Stimulated activated CD4-positive, alpha-beta T cell treated with anti-CD3 and anti-CD28 coated beads, TNF-alpha, amount 100 ng/mL, for 24 hours (primary cell): ENCODE measurements at places on chromosomes 5 and 9.

- DNase-seq: no peak
Observed at GRCh38 chr5:122559676-122560075, 215.2 kb upstream of the SNX2 start.

DNA sequence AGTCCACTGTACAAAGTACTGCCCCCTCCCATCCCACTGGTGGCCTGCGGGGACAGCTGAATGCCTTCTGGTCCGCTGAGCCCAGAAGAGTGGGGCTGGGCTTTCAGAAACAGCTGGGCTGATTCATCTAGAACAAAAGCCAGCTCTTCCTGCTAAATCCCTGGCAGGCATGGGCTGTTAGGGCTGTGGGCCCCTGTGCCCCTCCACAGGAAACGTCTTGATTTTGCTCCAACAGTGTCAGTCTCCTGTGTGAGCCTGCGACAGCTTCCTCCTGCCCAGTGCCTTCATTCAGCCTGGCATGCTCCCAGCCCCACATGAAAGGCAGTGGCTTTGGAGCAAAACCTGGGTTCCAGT lies 6.9 kb upstream of the GSN start:
- no peak for DNase-seq

GRCh38 chr9:9341203-9341602 lies 1271.6 kb downstream of the PTPRD start:
- DNase-seq: no peak

- DNase-seq: no peak
Observed at GRCh38 chr9:90921104-90921503, 119.5 kb downstream of the SYK start.

- no peak for DNase-seq
Observed at GRCh38 chr9:38361473-38361850, 31.0 kb upstream of the ALDH1B1 start.

DNA sequence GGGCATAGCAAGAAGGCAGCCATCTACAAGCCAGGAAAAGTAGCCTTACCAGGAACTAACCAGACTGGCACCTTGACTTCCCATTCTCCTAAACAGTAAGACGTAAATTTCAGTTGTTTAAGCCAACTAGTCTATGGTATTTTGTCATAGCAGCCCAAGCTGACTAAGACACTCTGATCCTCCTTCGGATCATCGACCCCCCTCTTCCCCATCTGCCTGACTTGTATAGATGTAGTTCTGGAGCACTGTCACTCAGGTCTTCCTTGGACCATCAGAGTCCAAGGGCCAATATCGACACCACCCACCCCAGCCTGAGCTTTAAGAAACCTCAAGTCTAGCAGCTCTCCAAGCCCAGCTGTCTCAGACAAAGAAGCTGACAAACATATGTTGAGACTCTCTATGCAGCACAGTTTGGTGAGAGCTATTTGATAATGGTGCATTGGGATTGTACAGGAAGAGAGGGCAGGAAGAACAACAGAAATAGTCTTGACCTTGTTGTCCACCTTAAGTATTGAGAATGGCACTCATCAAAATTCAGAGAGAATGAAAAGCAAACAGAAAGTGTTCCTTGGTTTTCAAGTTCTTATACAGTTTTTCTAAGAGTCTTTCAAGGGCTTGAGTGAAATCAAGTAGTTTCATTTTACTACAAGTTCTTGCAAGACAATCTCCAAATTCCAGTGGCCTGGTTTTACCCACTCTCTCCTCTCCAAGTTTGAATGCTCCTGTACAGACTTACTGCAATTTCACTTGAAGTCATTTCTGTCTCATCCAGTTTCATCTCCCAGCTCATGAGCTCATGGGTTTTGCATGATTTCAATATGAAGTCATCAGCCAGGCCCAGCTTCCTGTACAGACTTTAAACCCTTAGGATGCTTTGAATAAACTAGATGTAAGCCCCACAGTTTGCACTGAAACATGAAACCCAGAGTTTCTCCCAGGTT lies 122.3 kb upstream of the RAI14 start:
- DNase-seq: no peak

DNA sequence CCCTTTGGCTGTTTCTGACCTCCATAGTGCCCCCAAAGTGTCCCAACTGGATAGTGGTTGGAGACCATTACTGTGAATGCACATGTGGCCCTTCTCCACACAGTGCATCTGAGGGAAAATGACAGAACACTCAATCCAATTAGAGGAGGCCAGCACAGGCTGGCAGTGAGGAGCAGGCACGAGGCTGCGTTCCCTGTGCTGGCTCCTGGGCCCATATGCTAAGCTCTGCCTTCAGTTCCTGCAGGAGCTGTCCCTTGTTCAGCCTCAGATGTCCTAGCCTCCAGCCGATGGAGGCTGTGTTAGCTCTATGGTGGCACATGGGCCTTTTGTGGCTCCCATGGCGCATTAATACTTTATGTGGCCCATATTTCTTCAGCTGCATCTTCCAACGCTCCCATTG lies 35.8 kb downstream of the ALG2 start:
- DNase-seq: no peak

GRCh38 chr5:78610636-78611035 lies 37.9 kb downstream of the LHFPL2 start:
- no peak for DNase-seq

GRCh38 chr5:125654392-125654791 lies 768.8 kb upstream of the GRAMD2B start:
- DNase-seq: no peak

DNA sequence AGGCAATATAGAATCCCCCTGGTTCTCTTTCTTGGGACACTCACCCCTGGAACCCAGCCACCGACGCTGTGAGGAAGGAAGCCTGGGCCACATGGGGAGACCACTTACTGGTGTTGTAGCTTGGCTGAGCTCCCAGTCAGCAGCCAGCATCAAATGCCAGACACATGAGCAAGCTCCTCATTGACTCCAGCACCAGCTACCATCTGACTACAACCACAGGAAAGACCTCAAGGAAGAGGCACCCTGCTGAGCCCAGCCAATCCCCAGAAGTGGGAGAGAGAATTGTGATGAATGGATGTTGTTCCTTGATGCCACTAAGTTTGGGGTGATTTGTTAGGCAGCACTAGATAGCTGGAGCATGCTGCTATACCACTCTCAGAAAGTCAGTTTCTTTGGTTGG lies 36.0 kb downstream of the BNIP1 start:
- DNase-seq: no peak

GRCh38 chr9:33708441-33708840 lies 86.9 kb upstream of the PRSS3 start:
- no peak for DNase-seq

DNA sequence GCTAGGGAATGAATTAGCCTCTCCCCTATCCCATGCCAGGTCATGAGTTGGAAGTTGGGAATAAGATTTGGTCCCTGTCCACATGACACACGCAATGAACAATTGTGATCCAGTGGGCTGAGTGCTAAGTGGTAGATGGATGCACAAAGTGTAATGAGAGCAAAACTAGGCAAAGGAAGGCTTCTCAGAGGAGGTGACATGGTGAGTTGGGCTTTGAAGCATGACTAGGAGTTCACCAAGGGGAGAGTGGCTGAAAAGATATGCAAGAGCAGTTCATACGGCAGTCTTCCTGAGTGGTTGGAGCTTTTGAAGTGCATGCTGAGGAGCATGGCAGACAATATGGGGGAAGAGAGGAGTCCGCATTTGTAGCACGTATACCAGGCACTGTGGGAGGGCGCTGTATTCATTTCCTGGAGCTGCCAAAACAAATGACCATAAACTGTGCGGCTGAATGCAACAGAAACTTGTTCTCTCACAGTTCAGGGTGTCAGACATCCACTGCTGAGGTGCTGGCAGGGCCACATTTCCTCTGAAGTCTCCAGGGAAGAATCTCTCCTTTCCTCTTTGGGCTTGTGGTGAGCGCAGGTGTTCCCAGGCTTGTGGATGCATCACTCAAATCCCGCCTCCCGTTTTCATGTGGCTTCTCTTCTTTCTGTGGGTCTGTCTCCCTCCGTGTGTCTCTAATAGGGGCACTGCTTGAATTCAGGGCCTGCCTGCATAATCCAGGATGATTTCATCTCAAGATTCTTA lies 49.5 kb downstream of the NSG2 start:
- DNase-seq: no peak

- no peak for DNase-seq
Observed at GRCh38 chr5:154351566-154351965, 94.2 kb upstream of the SAP30L start.

GRCh38 chr9:129064499-129064908 lies 16.4 kb upstream of the DOLPP1 start:
- no peak for DNase-seq

GRCh38 chr9:123338710-123339665 lies 17.0 kb upstream of the CRB2 start:
- peak; percentile 52 for DNase-seq

- no peak for DNase-seq
Observed at GRCh38 chr5:73950441-73950873, 324.5 kb downstream of the ARHGEF28 start.

DNA sequence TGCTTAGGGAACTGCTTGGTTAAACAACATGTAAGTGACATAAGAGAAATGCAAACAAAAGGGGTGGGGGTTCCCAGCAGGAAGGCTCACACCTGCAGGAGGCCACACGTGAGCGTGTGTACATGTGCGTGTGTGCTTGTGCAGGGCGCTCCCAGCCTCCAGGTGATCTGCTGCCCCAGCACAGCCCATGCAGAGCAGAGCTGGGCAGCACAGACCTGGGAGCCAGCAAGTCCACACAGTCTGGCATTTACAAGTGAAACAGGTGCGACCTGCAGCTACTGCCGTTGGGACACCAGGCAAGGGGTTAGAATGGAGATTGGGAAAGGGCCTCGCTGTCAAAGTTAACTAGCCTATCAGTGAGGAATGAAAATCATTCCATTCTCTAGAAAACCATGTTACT lies 41.8 kb downstream of the GRAMD2B start:
- no peak for DNase-seq

DNA sequence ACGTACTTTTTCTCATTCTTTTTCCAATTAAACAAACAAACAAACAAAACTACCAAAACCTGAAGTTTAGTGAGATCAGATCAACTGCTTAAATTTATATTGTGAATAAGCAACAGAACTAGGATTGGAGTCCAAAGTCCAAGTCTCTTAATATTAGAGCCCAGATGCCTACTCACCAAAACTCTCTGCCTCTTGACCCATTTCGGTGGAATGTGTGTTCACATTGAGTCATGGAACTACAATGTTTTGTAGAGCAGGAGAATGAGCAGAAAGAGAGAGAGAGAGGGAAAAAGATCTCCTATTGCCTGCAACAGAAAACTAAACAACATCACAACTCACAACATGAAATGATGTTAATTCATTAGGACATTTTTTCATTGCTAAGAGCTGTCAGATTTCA lies 751.1 kb downstream of the TLR4 start:
- no peak for DNase-seq

DNA sequence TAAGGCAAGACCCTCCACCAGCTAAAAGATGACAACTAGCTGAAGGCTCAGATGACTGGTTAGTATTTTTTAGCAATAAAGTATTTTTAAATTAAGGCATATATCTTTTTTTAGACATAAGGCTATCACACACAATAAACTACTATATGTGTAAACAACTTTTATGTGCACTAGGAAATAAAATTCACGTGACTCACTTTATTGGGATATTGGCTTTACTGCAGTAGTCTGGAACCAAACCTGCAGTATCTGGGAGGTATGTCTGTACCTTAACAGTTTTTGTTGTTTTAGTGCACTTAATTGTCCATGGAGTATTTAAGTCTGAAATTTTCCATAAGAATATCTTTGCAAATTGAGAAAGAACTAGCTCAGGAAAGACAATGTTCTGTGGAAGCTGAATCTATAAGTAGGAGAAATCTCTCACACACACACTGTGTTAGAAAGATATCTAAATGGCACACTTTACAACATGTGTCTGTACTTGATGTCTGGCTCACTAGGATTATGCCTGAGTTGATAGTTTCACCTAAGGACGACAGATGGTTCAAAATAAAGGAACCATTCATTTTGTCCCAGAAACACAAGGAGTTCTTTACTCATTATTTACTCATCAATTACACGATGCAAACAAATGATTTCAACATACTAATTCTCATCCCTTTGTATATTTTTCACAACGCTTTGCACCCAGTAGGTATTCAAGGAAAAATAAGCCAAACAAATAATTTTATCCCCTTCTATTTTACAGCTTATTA lies 4.6 kb downstream of the RAPGEF6 start:
- DNase-seq: no peak

DNA sequence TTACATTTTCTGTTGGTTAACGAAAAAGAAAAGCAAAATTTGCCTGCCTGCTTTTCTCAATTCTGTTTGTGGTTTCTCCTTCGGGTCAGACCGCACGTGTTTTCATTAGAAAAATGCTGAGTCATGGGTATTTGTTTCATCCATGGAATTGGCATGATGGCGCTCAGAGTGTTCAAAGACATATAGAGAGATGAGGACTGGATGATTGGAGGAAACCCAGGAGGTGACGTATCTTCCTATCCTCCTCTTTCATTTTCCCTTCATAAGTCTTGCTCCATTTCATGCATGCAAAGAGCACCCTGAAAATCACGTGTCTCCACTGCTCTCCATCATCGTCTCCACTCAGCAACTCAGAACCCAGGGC lies 353.8 kb upstream of the WWC1 start:
- DNase-seq: no peak

- no peak for DNase-seq
Observed at GRCh38 chr9:69155341-69156030, 18.6 kb upstream of the TJP2 start.

GRCh38 chr9:127769929-127770582 lies 8.4 kb downstream of the SH2D3C start:
- no peak for DNase-seq

DNA sequence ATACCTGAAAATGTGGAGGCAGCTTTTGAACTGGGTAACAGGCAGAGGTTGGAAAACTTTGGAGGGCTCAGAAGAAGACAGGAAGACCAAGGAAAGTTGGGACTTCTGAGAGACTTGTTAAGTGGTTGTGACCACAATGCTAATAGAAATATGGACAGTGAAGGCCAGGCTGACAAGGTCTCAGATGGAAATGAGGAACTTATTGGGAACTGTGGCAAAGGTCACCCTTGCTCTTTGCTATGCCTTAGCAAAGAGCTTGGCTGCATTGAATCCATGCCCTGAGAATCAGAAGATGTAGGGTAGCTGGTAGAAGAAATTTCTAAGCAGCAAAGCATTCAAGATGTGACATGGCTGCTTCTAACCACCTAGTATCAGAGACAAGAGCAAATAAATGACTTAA lies 244.4 kb upstream of the ADRA1B start:
- DNase-seq: no peak

DNA sequence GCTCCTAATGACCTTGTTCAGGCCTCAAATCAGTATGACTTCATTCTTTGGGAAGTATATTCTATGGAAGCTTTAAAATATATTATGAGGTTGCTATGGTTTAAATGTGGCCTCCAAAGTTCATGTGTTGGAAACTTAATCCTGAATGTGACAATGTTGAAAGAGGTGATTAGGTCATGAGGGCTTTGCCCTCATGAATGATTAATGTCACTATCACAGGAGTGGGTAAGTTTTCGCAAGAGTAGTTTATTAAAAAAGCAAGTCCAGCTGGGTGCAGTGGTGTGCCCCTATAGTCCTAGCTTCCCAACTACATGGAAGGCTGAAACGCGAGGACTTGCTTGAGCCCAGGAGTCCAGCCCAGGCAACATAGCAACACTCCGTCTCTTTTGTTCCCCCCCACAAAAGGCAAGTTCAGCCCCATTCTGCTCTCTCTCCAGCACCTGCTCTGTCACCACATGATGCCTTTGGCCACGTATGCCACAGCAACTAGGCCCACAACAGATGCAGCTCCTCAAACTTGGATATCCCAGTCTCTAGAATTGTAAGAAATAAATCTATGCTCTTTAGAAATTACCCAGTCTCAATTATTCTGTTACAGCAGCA lies 105.3 kb downstream of the SIL1 start:
- DNase-seq: no peak

GRCh38 chr5:79284846-79285245 lies 48.9 kb downstream of the JMY start:
- DNase-seq: no peak

- no peak for DNase-seq
Observed at GRCh38 chr5:10452768-10453331, 11.2 kb downstream of the ROPN1L start.
